Left kidney (tissue), 8 donors: ENCODE measurements at places on chromosomes 3 and 15. TPM values are rescaled to one million over a fixed set of nuclear protein-coding genes. Genes with fewer than 3 reads are reported as not detected.

Gene NR2E3
- polyA plus RNA-seq, result 1.0 TPM

Gene SOX14
- not detected for polyA plus RNA-seq

Gene TNFSF10
- 42.4 TPM for polyA plus RNA-seq

Gene SLC9A9
- polyA plus RNA-seq, result 5.9 TPM

Gene TRH
- polyA plus RNA-seq, result 0.12 TPM

Gene EIF4E3
- 13.1 TPM for polyA plus RNA-seq

Gene ACP3
- 86.3 TPM for polyA plus RNA-seq

Gene CPN2
- polyA plus RNA-seq, result 0.80 TPM

Gene TRIM42
- not detected for polyA plus RNA-seq

Gene CHSY1
- polyA plus RNA-seq, result 47.1 TPM

Gene TLNRD1
- 6.6 TPM for polyA plus RNA-seq

Gene CAPN3
- polyA plus RNA-seq, result 37.5 TPM

Gene ABHD5
- 25.8 TPM for polyA plus RNA-seq

Gene NR1I2
- polyA plus RNA-seq, result 0.78 TPM

Gene SERP1
- 120 TPM for polyA plus RNA-seq

Gene C3orf80
- polyA plus RNA-seq, result 0.45 TPM

Gene ALDH1L1
- polyA plus RNA-seq, result 44.0 TPM

Gene PCSK6
- polyA plus RNA-seq, result 7.0 TPM

Gene MYO5A
- 9.2 TPM for polyA plus RNA-seq

Gene ETV5
- 30.4 TPM for polyA plus RNA-seq

Gene GOLGA8K
- 3.6 TPM for polyA plus RNA-seq

Gene ITIH1
- not detected for polyA plus RNA-seq

Gene OR4M2
- polyA plus RNA-seq, result not detected

Gene EFHB
- polyA plus RNA-seq, result 2.5 TPM

Gene BBS4
- 56.3 TPM for polyA plus RNA-seq

Gene SRGAP3
- 19.5 TPM for polyA plus RNA-seq

Gene CCR8
- polyA plus RNA-seq, result not detected

Gene ANAPC13
- 136 TPM for polyA plus RNA-seq

Gene SPTSSB
- polyA plus RNA-seq, result 4.7 TPM

Gene USP3
- polyA plus RNA-seq, result 52.0 TPM

Gene CRYGS
- polyA plus RNA-seq, result 11.6 TPM

Gene LNP1
- 6.8 TPM for polyA plus RNA-seq

Gene TMCO5A
- not detected for polyA plus RNA-seq

Gene ISG20
- polyA plus RNA-seq, result 1.2 TPM

Gene STOML1
- 10.3 TPM for polyA plus RNA-seq

Gene ARHGEF26
- 20.1 TPM for polyA plus RNA-seq

Gene PPP1R14D
- polyA plus RNA-seq, result 0.62 TPM

Gene SLCO2A1
- polyA plus RNA-seq, result 19.5 TPM

Gene B3GALNT1
- polyA plus RNA-seq, result 41.8 TPM

Gene IQCB1
- polyA plus RNA-seq, result 41.8 TPM

Gene SEMA5B
- polyA plus RNA-seq, result 28.1 TPM

Gene PSMD6
- 140 TPM for polyA plus RNA-seq

Gene DAZL
- not detected for polyA plus RNA-seq
